ENCODE measurements at places on chromosomes 7 and 10.

DNA sequence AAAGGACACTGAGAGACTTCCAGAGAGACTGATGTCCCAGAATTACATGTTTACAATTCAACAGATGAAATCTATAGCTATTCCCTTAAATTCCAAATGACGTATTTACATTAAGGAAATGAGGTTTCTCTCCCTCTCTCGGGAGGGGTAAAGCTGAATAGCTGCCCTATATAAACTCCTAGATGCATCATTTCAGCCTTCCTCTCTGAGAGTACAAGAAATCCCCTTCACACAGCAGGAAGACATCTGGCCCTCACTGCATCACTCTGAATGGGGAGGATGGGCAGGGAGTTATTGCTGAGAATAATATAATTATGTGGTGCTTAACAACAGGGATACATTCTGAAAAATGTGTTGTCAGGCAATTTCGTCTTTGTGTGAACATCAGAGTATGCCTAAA lies 11.0 kb downstream of the POT1 start:
- DNase-seq, result no peak

DNA sequence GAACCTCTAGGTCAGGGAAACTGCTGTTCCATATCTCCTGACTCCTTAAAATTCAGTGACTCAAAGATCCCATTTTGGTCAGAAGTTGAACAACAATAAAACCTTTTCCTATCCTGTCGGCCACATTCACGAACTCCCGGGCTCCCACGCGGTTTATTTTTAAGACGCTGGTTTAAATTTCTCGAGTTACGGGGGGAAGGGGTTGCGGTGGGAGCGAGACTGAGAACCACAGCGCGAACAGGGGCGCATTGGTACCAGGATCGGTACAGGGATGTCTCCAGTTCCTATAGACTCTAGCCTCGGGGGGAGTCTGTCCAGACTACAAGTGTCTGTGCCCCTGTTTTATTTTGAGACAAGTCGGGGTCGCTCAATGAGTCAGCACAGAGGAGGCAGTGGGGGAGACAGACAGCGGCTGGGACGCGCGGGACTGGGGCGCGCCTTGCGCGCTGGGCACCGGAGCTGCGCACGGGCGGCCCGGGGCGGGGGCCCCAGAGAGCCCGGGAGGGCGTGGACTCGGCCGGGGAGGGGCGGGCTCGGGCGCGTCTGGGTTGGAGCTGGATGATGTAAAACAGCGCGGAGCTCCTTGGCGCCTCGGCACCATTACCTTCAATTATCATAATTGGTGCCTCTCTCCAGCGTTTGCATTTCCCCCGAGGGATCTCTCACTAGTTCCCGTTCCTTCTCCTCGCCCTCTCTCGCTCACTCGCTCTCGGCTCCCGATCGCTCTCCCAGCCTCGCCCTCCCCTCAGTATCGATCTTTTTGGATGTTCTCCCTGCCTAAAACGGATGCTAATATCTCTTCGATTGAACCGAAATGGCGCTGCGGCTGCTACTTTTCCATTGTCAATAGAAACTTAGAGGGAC lies 8.7 kb upstream of the BAMBI start:
- DNase-seq, result peak; percentile 41

- no peak for DNase-seq
These were observed 283.6 kb downstream of the SUGCT start for GRCh38 chr7:40418448-40418847.

DNA sequence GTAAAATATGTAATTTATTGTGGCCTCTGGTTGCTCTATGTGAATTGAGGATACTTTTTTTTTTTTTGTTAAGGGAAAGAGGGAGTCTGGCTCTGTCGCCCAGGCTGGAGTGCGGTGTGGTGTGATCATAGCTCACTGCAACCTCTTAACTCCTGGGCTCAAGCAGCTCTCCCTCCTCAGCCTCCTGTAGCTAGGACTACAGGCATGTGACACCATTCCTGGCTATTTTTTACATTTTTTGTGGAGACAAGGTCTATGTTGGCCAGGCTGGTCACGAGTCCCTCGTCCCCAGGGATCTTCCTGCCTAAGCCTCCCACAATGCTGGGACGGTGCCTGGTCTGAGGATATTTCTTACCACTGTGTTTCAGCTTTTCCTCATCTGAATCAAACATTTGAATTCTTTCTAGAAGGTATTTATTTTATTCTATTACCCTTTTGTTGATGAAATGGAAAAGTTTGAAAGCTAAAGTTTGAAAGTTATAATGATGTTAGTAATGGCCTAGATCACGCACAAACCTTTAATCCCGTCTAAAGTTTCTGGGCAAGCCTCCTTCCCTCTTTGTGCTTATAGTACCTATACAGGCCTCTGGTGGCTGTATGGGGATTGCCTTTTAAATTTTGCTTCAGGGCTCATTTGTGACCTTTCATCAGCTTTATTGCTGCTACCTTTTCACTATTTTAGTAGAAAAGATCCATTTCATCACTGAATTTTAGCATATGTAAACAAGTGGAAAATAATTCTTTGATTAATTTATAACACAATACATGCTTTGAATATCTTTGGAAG lies 2.0 kb downstream of the IFRD1 start:
- no peak for DNase-seq

GRCh38 chr7:135194494-135195095 lies 16.7 kb downstream of the WDR91 start:
- no peak for DNase-seq

- no peak for DNase-seq
These were observed 5.6 kb downstream of the BAG3 start for GRCh38 chr10:119656760-119657159.

- DNase-seq, result no peak
These were observed 310.4 kb downstream of the EXOC4 start for GRCh38 chr7:133563251-133563650.
